Spleen (tissue), 13 donors: ENCODE measurements at places on chromosomes 3 and 15. TPM values are rescaled to one million over a fixed set of nuclear protein-coding genes. Genes with fewer than 3 reads are reported as not detected.

STARD9 gene
- total RNA-seq, result 27.4 TPM

GALNT15 gene
- 48.6 TPM for total RNA-seq

EFCC1 gene
- total RNA-seq, result 3.7 TPM

COPB2 gene
- 87.3 TPM for total RNA-seq

TAMM41 gene
- total RNA-seq, result 25.4 TPM

SERP1 gene
- 321 TPM for total RNA-seq

FSTL1 gene
- total RNA-seq, result 221 TPM

IGSF11 gene
- total RNA-seq, result 0.40 TPM

HHATL gene
- total RNA-seq, result not detected

MELTF gene
- 1.8 TPM for total RNA-seq

DHFR2 gene
- total RNA-seq, result 6.5 TPM

SLC33A1 gene
- total RNA-seq, result 32.0 TPM

EIF4A2 gene
- 334 TPM for total RNA-seq

NMNAT3 gene
- total RNA-seq, result 12.5 TPM

LPP gene
- 109 TPM for total RNA-seq

IL12A gene
- 1.9 TPM for total RNA-seq

CTXN2 gene
- not detected for total RNA-seq

DLL4 gene
- total RNA-seq, result 11.0 TPM

FBXO40 gene
- total RNA-seq, result not detected

WNT5A gene
- 9.8 TPM for total RNA-seq

ROPN1 gene
- total RNA-seq, result not detected

SNTN gene
- total RNA-seq, result not detected

TM4SF18 gene
- 39.6 TPM for total RNA-seq

IP6K1 gene
- 51.4 TPM for total RNA-seq

CLRN1 gene
- not detected for total RNA-seq

GPR62 gene
- total RNA-seq, result not detected

ACTC1 gene
- total RNA-seq, result 2.8 TPM

EPHB3 gene
- 2.3 TPM for total RNA-seq

SLC6A1 gene
- total RNA-seq, result 3.0 TPM

SLC22A13 gene
- 0.68 TPM for total RNA-seq

AGBL1 gene
- not detected for total RNA-seq
